Pulmonary artery endothelial cell (primary cell): ENCODE measurements at places on chromosomes 5 and 9.

- no peak for DNase-seq
Measured at GRCh38 chr5:1658665-1659064, 134.9 kb upstream of the LPCAT1 start.

DNA sequence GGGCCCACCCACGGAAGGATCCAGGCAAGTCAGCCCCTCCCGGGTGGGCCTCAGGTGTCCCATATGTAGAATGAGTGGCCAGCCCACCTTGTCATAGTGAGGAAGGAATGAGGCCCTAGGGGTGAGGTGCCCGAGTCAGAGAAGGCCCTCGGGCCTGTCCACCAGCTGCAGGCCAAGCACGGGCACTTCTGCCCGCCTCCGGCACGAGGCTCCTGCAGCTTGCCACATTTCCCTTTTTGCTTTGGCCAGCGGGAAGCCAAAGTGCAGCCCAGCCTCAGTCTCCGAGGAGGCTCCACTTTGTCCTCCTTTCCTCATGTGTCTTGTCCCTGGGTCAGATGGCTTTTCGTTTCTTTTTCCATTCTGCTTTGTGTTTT is 72.9 kb downstream of the PSMB7 start:
- DNase-seq = no peak

GRCh38 chr9:117180896-117181445 is 233.9 kb downstream of the ASTN2 start:
- no peak for DNase-seq

DNA sequence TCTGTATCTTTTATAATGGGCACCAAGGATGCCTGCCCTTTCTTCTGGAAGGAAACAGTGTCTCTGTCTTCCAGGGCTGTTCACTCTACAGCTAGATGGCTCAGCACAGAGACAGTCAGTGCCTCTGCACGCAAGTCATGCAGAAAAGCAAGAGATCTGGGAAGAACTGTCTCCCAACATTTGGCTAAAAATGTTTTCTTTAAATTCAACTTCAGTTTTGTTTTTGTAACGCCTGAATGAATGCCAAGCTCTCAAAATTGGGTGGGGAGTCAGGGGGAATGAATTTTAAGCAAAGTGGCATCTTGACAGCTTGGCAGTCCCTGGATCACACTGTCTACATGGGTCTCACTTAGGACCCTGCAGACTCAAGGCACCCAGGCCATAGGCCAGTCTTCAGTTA is 12.6 kb downstream of the OLFML2A start:
- no peak for DNase-seq

DNA sequence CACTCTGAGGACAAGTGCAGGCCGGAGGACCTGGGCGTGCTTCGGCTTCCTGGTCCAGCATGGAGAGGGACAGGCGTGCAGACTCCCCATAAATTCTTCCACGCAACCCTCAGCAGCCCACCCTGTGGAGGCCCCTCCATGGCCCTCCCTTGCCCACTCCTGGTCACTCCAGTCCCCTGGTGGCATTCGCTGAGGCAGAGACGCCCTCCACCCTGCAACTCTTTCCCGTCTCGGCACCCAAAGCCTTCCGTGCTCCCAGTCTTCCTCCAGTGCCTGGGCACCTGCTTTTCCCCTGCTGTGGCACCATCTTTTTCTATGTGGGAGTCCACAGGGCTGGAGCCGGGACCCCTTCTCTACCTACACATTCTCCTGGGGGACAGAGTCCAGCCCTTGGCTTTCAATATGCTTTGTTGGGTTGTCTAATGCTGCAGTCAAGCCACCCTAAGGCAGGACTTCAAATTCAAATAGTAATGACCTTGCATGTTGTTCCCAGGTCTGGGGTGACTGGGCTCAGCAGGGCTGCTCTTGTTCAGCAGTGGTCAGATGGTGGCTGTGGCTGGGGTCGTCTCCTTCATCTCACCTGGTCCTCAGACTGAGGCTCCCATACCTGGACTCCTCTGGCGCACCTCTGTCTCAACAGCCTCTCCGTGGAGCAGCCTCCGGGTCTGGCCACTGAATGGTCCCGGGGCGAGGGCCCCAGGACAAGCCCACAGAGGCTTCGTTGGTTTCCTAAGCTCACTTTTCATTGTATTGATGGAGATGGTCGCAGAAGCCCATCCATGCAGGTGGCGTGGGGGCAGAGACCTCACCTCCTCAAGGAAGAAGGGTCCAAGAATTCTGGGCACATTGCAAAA is 15.2 kb downstream of the MRPL36 start:
- DNase-seq = no peak

DNA sequence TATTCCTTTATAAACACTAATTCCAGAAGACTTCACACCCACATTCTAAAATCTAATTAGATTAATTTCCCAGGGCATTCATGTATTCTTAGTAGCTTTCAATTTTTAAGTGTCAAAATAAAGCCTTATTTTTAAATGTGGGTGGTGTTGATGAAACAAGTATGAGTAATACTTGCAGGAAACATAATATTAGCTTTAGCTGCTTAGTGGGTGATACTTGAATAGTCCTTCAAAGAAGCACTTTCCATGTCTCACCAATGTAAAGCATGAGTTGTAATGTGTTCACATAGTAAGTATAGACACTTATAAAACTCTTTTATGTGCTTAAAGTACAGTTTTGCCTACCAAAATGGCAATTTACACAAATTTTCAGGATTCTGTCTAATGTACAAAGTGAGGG is 6.9 kb downstream of the FNBP1 start:
- DNase-seq = peak; percentile 35

DNA sequence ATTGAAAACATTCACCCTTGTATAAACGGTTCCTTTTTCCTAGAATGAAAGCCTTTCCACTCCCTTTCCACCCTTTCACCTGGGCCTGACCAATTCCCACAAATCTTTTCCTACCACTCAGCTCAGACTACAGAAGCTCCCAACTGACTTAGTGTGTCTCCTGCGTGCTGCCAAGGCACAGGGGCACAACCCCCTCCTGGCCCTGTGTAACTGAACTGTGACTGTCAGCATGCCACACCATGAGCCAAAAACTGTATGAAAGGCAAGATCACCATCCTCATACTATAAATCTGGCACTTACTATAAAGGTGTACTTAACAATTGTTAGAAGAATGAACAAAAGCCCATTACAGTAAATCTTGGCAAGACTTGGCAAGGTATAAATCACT is 11.5 kb downstream of the NOL8 start:
- no peak for DNase-seq

DNA sequence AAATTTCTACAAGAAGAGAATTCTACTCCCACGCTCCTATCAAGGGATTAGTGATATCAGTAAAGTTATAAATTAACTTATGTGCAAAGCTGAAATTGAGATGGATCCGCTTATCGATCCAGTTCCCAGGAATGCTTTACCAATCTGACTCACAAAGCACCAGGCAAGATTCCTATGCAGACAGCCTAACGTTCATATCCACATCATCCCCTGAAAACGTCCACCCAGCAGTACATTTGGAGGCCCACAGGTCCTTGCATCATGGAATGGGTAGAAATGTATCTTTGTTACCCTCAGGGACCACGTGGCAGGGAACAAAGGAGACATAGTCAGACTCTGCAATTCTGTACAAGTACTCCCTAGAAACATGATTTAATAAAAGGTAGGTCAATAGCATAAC is 147.4 kb downstream of the ESM1 start:
- no peak for DNase-seq

DNA sequence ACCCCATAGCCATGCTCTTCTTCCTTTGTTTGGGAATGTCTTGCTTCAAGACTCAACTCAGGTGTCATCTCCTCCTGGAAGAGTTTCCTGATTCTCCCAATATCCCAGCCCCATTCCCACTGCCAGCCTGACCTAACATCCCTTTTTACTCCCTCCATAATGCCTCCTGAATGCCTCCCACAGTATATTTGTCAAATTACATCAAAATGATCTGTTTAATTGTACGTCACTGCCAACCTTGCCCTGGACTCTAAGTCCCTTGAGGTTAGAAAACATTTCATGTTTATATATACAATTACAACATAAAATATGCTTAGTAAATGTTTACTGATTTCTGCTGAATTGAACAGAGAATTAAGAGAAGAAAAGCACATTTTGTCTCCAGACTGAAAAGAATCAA is 301.6 kb upstream of the PDE4D start:
- no peak for DNase-seq

DNA sequence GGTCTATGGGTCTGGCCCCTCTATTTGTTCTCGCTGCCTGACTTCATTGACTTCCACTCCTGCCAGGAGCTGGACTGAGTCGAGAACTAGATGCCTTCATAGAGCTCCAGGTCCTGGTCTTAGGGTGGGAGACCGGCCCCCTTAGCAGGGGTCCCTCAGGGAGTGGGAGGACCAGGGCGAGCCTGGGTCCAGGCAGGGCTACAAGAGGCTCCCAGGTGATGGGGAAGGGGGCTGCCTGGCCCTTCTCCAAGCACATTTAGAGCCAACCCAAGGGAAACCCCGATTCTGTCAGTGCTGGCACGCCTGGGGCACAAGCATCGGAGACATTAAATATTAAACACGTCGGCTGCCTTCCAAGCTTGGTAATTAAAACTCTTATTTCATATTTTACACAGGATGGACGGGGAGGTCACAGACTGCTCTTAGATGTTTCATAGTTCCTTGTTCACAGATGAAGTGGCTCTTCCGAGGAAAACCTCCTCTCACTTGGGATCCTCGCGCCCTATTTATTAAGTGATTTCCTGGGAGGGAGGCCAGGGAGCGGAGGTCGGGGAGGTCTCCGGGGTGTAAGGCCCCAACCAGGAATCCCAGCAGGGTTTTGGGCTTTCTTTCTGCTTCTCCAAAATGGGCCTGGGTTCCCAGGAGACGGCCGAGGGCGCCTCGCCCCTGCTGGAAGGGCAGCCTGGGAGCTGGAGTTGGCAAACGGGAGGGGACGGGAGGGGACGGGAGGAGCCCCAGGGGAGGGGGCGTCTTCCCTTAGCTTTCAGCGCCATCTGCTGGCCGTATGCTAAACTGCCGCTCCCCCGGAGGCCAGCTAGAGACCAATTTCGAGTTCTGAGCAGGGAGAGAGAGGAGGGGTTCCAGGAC is 23.4 kb upstream of the ZBTB43 start:
- DNase-seq = no peak

DNA sequence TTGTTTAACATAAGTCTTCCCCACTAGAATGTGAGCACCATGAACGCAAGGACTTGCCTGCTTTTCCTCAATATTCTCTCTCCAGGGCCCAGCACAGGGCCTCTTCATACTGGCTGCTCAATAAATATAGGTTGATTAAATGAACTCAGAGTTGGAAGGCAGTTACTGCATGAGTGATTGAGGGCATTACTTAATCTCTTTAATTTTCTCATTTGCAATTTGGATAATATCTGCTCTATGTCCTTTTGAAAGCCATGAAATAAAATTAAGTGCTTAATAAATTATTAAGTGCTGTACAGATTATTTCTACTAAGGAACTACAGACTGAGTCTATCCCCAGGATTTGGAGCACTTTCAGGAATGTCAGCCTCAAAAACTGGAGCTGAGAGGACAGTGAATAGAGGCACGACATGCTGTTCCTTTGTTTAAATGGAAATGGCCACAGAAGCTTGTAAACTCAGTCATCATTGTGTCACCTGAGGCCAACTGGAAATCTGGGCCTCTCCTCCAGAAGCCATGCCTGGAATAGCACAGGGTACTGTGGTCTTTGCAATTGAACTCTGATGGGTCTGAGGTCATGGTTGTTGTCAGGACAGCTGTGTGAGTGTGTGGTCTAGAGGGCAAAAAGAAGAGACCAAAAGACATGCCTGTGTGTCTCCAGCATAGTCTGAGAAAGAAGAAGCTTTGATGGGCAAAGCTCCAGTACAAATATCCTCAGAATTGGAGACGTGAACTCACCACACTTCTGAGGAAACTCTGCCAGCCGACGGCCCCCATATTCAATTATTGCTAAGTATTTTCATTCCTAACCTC is 86.1 kb downstream of the SH3TC2 start:
- DNase-seq = no peak

DNA sequence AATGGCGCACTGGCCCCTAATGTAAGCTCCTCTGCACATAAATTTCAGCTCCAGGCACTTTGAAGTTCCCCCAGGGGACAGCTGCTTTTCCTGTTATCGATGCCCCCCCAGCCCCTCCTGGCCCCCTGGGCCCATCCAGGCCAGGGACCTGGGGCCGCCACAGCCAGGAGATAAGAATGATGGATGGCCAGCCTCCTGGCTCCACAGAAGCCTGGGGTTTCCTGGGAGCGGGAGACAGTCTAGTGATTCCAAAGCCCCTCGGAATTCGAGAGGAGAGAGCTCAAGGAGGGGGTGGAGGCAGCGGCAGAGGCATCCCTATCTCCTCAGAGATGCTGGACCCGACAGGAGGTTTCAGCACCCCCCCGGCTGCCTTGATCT is 98.4 kb upstream of the HAND1 start:
- DNase-seq = no peak

GRCh38 chr9:86629530-86629929 is 275.3 kb upstream of the TUT7 start:
- DNase-seq = no peak

DNA sequence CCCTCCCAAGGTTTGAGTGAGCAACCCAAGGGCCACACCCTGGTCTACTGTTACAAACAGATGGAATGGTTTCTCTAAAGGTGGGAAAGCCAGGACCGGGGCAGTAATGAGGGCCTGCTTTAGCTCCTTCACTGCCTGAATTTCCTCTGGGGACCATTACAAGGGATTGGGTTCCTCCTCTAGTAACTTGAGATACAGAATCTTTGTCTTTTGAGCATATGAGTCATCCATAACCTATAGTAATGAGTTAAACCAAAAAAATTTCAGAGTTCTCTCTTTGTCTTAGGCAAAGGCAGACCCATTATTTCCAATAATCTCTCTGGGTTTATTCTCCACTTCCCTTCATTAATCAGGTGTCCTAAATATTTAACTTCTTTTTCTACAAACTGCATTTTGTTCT is 618.8 kb downstream of the HINT1 start:
- no peak for DNase-seq

DNA sequence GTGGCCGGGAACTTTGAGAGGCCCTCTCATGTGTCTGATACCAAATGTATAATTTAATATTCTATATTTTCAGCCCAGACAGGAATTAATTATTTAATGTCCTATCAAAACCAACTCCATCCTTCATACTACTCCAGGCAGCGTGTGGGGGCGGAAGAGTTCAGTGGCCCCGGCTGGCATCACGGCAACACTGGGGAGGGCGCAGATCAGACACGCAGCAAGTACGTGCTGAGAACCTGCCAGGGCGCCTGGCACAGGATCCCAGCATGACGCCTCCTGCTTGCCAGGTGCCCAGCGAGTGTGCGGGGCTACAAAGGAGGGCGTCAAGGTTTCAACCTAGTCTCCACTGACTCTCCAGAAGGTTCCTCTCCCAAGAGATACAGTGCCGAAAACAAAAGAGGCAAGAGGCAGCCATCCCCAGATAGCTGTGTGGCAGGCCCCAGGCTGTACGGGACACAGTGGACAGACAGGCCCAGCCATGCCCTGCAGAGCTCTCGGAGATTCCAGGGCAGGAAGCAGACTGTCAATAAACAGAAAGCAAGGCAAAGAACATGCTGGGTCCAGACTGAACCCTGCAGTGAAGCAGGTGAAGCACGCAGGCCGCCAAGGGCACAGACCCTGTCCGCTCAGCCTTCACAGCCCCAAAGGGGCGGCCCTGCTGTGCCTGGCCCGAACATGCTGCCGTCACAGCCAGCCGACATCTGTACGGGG is 110.3 kb downstream of the VAV2 start:
- no peak for DNase-seq
